ENCODE measurements at places on chromosomes 16 and 17.

DNA sequence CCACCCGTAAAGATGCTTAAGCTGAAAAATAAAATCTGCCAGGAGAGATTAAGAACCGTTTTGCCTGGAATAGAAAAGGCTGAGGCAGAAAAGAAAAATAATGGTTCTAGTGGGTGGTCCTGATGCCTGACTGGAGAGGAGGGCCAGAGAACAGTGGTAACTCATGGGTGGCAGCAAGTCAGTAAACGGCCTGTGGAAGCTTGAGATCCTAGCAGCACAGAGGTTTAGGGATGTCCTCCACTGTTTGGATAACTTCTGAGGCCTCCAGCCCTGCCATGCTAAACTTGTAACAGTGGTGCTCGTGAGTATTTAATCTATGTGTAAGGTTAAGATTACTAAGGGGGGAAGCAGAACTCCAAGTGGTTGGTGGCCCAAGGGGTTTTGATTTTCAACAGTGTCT, 21.2 kb upstream of the PHAF1 start:
- no peak for DNase-seq

GRCh38 chr17:43578404-43578698, 32.2 kb upstream of the ETV4 start:
- no peak for DNase-seq

DNA sequence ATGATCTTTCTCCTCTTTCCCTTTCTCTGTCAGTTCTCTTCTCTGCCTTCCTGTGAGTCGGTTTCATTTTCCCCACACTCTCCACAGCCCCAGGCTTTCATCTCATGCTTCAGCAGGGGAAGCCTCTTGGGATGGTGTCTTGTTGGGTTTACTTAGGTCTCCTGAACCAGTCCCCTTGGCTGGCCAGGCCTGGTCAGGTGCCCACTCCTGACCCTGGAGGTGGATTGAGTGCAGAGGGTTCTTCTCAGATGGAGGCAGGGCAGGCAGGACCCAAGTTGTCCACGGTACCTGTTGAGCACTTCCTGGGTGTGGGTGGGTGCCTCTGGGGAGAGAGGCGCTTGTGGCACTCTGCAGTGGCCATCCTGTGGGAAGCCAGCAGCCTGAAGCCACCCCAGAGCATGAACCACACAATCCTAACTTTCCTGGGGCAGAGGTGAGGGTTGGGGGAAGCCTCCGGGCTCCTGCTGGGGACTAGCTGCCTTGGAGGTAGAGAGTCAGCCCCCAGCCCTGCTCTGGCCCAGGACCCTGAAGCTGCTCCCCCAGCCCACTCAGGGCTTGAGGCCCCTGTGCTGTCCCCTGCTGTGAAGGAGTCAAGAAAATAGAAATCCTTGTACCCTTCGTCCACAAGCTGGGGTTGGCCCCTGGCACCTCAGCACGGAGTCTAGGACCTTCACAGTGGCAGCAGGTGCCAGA, 2.0 kb upstream of the RAP1GAP2 start:
- no peak for DNase-seq

GRCh38 chr17:55845385-55845784, 94.5 kb downstream of the PCTP start:
- peak; percentile 89 for DNase-seq

DNA sequence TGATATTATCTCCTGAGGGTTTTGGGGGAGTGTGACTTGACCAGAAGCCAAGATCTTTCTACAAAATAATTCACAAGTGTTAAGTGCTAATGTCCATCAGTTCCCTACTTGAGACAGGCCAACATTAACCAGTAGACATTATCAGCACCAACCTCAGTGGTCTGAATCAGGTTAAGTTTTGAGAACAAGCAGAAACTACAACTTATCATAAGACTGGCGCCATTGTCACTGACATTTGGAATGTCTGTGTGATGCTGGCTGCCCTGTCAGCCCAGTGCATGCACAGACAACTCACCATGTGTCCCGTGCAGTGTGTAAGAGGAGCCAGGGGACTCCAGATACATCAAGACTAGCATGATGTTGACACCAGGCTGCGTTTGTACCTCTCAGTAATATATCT, 76.8 kb downstream of the CCDC182 start:
- no peak for DNase-seq
